Fibroblast of skin of scalp (primary cell): ENCODE measurements at places on chromosomes 1 and 21.

DNA sequence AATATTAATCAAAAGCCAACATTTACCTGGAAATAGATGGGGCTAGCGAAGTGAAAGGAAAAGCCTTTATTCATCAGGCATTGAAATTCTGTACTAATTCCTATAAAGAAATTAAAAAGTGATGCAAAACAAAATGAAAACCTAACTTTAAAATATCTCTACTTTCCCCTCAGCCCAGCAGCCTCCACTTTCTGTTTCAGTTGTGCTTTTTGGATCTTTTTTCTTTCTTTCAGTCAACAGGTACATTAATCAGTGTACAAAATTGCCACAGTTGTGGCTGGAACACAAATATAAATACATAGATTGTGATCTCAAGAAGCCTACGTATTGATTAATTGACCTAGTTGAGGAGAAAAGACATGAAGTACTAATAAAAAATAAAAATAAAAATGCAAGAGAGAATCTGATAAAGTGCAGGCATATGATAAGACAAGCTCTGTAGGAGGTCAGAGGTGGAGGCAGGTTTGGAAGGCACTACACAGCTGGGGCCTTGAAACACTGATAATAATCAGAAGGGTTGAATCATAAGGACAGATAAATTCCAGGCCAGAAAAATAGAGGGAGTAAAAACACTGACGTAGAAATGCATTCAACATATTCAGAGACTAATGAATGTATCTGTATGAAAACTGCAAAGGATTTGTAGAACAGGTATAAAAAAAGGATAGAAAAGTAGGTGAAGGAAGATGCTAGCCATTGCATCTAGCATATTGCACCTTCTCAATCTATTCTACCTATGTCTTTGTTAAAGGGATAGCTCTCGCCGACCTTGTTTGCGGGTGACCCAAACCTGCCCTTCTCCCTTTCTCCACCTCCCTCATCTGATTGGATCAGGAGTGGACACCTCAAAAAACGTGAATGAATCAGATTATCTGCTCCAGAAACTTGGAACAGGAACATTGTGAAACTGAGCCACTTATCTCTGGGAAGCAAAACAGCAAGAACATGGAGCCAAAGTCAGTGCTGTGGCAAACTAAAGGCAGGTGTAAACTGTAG is 607.8 kb upstream of the ADGRL2 start:
- DNase-seq, result no peak

DNA sequence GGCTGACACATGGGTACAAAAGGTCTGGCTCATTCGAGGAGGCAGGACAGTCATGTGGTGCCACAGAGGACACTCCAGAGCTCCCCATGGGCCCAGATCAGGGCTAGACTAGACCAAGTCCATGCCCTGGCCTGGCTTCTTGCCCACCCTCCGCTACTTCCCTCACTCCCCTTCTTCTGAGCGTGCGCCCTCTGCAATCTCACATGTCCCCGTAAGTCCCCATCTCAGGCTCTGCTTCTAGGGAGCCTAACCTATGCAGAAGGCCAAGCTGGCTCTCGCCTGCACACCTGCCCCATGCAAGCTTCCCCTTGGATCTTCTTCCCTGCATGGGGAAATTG is 553.6 kb downstream of the PTPRU start:
- DNase-seq, result no peak

DNA sequence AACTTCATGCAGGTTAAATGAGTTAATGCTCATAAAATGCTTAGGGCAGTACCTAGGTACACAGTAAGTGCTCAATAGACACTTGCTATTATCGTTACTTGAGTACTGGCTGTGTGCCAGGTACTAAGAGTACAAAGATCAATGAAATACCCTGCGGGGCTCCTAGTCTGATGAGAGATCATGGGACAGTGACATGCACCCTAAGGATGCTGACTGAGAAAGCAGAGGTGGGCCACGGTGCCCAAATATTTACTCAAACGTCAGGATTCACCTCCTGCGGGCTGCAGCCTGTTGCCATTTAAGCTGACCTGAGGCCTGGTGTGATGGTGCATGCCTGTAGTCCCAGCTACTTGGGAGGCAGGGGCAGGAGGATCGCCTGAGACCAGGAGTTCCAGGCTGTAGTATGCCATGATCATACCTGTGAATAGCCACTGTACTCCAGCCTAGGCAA is 19.8 kb upstream of the LUZP1 start:
- no peak for DNase-seq

DNA sequence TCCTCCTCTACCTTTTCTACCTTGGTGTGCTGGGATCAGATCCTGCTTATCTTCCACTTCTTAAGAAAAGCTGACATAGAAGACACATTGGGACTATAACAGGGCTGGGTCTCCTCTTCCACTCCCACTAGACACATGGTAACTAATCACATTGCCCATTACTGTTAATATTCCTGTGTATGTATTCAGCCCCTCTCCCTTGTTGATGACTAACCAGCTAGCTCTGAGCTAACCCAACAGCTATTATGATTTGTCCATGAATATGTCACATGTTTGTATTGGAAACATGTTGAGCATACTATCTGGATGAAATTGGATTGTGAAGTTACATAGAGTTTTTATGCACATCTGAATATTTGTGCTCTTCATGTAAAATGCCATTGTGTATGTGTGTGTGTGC is 52.9 kb downstream of the MPZL1 start:
- peak; percentile 41 for DNase-seq

- DNase-seq, result peak; percentile 15
These were observed 28.5 kb upstream of the KCNA2 start for GRCh38 chr1:110634455-110635311.

GRCh38 chr1:119370748-119371147 is 2.2 kb downstream of the HAO2 start:
- DNase-seq, result no peak

- no peak for DNase-seq
These were observed 213.0 kb downstream of the CRB1 start for GRCh38 chr1:197481101-197481500.

DNA sequence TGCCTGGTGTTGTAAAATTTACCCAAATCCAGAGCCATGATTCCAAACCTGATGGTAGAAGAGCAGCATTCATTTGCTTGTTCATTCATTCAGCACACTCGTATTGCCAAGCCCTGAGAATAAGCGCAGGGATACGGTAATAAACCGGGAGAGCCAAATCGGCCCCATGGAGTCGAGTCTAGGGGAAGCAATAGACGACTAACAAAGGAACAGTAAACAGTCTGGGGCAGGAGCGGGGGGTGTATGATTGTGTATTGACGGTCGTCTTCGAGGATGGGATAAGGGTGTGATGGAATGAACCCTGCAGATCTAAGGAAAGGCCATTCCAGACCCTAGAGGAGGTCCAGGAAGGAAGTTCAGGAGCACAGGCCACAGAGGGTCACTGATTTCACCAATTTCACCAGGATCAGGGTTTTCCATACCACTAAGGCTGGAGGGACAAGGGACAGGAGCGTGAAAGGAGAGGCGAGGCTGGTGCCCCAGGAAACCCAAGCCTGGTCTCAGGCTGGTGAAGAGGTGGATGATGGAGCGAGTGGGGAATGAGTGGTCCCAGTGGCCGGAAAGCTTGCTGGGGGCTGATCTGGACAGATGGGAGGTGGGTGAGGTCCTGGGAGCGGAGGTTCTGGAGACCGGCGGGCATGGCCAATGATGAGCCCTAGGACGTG is 61.1 kb upstream of the PDE9A start:
- no peak for DNase-seq

DNA sequence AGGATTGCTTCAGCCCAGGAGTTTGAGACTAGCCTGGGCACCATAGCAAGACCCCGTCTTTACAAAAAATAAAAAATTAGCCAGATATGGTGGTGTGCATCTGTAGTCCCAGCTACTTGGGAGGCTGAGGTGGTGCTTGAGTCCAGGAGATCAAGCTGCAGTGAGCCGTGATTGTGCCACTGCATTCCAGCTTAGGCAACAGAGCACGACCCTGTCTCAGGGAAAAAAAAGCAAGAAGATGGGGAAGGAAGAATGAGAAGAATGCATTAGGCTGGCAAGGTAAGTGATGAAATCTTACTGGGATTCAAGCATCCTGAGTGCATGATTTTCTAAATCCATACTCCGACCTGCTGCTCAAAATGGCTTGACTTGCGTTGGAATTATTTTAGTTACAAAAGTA is 6.8 kb downstream of the PCP4L1 start:
- no peak for DNase-seq

GRCh38 chr1:37032660-37033354 is 1.5 kb downstream of the GRIK3 start:
- DNase-seq, result no peak

DNA sequence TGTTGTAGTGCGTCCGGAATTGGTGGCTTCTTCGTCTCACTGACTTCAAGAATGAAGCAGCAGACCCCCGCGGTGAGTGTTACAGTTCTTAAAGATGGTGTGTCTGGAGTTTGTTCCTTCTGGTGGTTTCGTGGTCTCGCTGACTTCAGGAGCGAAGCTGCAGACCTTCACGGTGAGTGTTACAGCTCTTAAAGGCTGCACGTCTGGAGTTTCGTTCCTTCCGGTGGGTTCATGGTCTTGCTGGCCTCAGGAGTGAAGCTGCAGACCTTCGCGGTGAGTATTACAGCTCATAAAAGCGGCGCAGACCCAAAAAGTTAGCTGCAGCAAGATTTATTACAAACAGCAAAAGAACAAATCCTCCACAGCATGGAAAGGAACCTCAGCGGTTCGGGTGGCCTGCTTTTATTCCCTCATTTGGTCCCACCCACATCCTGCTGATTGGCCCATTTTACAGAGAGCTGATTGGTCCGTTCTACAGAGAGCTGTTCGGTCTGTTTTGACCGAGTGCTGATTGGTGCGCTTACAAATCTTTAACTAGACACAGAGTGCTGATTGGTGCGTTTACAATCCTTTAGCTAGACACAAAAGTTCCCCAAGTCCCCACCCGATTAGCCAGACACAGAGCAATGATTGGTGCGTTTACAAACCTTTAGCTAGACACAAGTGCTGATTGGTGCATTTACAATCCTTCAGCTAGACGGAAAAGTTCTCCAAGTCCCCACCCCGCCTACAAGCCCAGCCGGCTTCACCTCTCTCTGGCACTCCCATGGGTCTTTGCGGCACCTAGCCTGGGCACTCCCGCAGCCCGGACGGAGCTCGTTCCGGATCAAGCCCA is 49.6 kb upstream of the KRTAP19-8 start:
- DNase-seq, result no peak

- no peak for DNase-seq
These were observed 153.3 kb upstream of the RUNX1 start for GRCh38 chr21:35202431-35202830.

- no peak for DNase-seq
These were observed 179.1 kb downstream of the FASLG start for GRCh38 chr1:172837816-172838679.

GRCh38 chr1:1318131-1318652 is 6.3 kb downstream of the INTS11 start:
- peak; percentile 83 for DNase-seq

- no peak for DNase-seq
These were observed 648.9 kb upstream of the CXADR start for GRCh38 chr21:16863908-16864307.

DNA sequence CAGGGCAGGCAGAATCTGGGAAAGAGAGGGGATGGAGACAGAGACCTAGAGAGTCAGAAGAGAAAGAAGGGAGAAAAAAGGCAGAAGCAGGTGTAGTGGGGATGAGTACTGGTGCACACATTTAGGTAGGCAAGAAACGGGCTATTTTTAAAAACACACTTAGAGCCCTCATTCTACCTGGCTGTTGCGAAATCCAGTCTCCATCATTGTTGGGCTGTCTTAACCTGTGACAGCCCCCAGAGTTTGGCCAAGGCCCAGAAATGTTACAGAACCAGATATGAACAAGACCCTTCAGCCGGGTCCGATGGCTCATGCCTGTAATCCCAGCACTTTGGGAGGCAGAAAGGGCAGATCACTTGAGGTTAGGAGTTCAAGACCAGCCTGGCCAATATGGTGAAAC is 12.6 kb upstream of the KDF1 start:
- no peak for DNase-seq

DNA sequence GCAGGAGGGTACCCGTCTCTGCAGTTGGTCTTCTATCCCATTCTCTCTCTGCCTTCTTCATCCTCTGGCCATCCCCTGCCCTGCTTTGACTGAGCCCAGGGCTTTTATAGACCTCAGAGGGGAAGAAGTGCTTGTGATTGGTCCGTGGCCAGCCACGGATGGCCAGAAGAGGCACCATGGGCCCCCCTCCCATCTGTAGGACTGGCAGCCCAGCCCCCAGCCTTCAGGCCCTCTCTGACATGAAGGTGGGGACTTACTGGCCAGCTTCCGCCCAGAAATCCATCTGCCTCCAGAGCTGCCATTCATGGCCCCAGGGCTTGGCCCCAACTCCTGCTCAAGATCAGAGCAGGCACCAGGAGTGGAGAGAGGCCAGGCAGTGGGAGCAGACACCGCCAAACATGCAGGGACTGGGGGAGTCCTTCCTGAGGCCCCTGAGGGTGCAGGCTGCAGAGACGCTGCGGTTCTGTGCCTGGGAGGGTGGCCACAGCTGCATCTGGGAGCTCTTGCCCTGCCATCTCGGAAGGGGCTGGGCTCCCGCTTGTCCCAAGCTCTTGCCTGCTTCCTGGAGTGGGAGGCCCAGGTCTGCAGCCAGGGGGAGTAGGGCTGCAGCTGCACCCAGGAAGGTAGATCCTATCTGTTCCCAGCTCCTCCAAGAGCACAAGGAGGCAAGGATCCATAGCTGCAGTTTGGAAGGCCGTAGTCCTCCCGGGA is 698.6 kb upstream of the B3GALT2 start:
- no peak for DNase-seq

- DNase-seq, result no peak
These were observed 93.2 kb downstream of the EPHB2 start for GRCh38 chr1:22803833-22804232.

GRCh38 chr21:45470773-45471524 is 66.0 kb downstream of the COL18A1 start:
- DNase-seq, result peak; percentile 85

- DNase-seq, result no peak
These were observed 198.1 kb upstream of the TMEM51 start for GRCh38 chr1:14955402-14955801.

DNA sequence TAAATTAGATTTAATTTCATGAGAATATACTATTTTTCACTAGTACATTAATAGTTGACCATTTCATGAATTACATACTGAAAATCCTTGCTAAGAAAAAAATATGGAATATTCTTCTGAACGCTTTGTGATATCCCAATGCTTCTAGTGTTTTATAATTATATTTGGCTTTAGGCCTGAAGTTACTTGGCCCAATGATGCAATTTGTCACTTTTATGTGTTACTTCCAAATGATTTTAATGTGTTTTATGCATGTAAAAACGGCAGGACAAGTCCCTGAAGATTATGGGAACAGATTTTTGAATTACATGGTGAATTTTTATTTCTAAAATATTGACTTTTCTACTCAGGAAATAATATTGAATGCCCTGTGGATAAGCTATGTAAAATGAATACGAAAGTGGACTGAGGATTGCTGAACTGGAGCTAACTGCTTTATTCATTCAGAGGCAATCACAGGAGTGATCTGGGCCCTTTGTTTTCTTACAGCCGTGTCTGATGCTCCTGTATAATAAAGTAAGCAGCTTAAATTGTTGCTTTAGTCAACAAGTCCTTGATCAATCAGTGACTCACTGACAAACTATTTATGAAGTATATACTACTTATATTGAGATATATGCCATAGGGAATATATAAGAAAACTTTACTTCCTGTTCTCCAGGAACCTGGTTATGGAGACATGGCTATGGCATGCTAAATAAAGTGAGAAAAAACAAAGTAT is 543.0 kb upstream of the RGS18 start:
- DNase-seq, result no peak

GRCh38 chr1:21924503-21925005 is 12.6 kb downstream of the HSPG2 start:
- DNase-seq, result peak; percentile 64
